ENCODE measurements at places on chromosomes 13 and 19.

DNA sequence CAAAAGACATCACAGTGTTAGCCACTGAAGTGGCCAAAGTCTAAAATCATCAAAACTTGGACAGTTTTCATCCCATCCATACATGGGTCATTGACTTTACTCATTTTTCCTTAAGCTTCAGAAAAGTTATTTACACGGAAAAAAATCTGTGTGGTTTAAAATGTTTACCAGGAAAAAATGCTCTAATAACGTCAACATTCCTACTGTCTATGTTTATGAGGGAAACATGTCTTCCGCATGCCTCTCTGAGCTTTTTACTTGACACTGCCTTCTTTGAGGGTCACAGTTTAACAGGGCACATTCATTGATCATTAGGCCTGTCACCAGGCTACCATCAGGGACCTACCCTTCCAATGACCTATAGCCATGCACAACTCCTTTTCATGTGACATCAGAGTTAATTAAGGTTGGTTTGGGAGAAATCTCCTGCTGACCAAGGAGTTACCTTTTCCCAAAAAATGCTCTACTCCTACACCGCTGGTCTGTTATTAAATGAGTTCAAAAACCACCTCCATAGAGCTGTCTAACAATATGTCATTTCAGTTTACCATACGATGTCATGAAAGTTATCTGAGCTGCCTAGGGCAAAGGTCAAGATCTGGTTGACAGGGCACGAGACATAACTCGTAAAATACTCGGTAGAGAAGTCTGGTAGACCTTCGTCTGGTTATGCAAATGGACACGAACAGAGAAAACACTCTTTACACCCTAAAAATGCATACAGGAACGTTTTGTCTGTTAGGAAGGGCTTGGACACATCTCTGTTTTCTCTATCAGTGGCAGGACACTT, 17.8 kb downstream of the FLT1 start:
- no peak for DNase-seq

- no peak for DNase-seq
These were observed 179.1 kb upstream of the MIR17HG start for GRCh38 chr13:91168386-91168711.

DNA sequence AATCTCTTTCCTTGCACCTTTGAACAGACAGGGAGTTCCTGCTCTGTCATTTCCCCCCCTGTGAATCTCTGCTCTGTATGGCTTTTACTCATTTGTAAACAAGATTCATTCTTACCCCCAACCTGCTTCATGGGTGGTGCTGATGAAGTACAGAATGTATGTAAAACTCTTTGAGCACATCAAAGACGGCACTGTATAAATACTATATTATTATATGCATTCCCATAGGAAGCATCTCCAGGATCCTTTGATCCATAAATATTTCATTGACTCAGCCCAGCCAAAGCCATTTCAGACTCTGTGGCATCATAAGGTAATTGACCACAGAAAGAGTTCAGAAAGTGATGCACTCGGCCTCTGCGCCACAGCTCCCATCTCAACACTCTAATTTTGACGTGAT, 208.7 kb downstream of the EFNB2 start:
- DNase-seq = no peak

GRCh38 chr13:44174769-44175425, 198.7 kb upstream of the SERP2 start:
- DNase-seq = no peak

- DNase-seq = no peak
These were observed 20.1 kb upstream of the NDUFS7 start for GRCh38 chr19:1363599-1363998.

DNA sequence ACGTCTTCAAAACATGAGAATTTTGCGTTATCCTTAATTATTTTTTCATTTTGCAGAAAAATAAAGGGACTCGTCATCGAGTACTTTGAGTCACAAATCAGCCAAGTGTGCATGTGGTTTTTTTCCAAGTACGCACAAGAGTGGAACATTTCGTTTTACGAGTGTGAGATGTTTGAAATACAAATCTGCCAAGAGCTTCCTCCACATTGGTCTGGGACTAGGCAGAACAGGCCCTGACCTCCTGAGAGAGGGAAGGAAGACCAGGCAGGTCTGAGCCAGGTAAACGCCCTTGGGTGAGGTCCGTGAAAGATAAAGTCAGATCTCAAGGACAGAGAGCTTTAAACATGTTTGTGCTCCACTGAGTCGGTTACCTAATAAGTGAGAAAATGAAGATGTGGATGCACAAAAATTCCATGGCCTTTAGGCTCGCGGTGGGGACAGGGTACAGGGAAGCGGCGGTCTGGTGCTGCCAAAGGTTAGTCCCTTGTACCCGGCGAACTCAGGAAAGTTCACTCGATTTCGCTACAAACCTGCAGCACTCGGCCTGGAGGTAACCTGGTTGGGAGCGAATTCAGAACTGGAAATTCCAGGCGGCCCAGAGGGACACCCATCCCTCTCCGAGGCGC, 473 bp upstream of the ITM2B start:
- DNase-seq = no peak

- DNase-seq = no peak
These were observed 116.0 kb downstream of the ZAR1L start for GRCh38 chr13:32199168-32199567.

- no peak for DNase-seq
These were observed at the start of gene GAMT for GRCh38 chr19:1401138-1401888. GAMT (minus strand) TSS chr19:1401542; CDS start chr19:1401476, 66 bp downstream.

GRCh38 chr19:48553676-48554384, 1.9 kb downstream of the SULT2B1 start:
- no peak for DNase-seq

DNA sequence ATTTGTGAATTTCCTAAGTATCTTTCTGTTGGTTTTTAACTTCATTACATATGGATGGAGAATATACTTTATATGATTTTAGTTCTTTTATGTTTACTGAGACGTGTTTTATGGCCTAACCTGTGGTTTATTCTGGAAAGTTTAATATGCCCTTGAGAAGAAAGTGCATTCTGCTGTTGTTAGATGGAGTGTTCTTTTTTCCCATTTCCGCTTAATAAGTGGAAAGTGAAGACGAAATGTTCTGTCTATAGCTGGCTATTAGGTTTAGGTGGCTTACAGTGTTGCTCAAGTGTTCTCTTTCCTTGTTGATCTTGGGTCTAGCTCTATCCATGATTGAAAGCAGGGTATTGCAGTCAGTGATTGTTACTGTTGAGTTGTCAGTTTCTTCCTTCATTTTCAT, 17.2 kb upstream of the TIMM50 start:
- no peak for DNase-seq

GRCh38 chr13:79290595-79291244, 115.3 kb downstream of the RBM26 start:
- DNase-seq = no peak

- no peak for DNase-seq
These were observed 5.5 kb downstream of the ZBTB7A start for GRCh38 chr19:4061178-4061682.

DNA sequence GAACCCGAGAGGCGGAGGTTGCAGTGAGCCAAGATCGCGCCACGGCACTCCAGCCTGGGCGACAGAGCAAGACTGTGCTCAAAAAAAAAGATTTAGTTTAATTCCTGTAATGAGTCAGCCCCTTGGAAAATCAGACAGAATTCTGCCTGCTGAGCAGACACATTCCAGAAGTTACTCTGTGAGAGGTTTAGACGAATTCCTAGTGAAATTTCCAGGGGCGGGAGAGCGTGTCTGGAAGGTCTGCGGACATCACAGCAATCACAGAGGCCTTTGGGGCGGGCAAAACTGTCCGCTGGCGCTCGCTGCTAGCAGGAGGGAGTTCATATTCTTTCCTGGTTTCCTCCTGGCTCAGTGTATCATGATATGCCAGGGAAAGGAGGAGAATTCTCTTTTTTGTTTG, 17.5 kb downstream of the MISP start:
- DNase-seq = no peak

DNA sequence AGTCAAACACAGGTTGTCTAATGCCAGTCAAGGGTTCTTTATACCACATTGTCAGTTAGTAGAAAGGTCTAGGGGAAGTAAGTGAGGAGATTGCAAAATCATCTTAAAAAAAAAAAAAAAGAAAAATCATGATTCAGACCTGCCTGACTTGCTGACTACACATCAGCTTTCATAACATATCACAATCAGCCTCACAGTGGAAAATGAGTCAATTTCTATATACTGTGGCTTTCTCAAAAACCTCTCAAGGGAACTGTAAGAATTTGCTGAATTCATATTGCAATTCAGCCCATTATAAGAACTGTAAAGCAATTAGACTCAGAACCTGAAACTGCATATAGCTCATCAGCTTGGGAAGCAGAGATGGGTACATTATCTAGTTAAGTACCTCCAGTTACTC, 75.3 kb upstream of the GPC6 start:
- DNase-seq = no peak

DNA sequence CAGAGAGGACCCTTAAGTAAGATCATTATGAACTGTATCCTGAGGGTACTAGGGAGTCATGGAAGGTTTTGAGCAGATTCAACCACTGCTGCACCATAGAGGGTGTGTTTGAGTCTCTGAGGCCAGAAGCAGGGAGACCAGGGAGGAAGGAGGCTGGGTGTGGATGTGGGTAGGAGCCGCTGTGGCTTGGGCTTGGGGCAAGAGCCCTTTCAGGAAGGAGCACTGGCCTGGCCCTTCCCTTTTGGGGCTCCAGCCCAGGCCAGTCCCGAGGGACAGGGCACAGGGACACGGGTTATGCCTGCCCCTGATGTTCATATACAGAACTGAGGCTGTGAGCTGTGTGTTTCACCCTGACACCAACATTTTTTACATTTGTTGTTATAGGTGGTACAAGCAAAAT, 7.2 kb downstream of the CIC start:
- no peak for DNase-seq

DNA sequence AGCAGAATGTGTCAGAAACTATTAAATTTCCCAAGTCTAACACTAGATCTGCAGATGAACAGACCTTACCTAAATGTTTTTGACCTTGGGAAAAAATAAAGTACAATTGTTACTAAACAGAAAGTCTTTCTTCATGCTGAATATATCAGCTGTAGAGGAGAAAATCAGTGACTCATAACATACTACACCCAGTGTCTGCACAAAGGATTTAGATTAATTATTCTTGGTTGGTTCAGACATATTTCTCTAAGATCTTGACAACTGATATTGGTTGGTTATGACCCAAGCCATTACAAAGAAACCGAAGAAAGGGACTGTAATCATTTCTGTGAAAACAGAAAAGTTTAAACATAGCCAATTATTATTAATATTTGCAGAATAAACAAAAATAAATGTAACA, 225.1 kb downstream of the HS6ST3 start:
- no peak for DNase-seq

DNA sequence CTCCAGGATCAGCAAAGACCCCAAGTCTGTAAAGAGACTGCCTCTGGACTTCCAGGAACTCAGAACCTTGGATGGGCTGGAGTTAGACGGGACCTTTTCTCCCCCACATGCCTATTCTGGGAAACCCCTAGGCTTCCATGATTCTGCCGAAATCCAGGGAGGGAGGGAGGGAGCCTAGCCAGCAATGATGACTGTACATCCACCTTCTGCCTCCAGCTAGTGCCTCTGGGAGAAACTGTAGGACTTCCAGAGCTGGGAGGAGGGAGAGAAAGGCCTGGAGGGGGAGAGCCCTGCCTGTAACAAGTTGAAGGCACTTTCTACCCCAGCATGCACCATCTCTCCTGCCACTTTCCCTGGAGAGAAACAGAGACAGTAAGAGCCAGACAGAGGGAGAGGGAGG, 6.0 kb upstream of the HAS1 start:
- DNase-seq = no peak

GRCh38 chr19:31903979-31904378, 441.4 kb upstream of the ZNF507 start:
- no peak for DNase-seq

DNA sequence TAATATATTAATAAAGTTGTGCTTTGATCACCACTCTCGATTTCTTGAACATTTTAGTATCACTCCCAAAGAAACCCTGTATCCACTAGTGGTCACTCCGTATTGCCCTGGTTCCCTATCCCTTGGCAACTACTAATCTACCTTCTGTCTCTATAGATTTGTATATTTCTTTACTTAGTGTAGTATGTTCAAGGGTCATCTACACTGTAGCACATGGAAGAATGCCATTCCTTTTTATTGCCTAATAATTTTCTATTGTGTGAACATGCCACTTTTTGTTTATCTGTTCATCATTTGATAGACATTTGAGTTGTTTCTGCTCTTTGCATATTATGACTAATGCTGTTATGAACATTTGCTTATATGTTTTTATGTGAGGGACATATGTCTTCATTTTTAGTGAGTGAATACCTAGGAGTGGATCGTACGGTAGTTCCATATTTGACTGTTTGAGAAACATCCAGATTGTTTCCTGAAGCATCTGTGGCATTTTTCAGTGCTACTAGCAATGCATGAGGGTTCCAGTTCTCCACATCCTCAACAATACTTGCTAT, 254.0 kb downstream of the GPC6 start:
- no peak for DNase-seq

DNA sequence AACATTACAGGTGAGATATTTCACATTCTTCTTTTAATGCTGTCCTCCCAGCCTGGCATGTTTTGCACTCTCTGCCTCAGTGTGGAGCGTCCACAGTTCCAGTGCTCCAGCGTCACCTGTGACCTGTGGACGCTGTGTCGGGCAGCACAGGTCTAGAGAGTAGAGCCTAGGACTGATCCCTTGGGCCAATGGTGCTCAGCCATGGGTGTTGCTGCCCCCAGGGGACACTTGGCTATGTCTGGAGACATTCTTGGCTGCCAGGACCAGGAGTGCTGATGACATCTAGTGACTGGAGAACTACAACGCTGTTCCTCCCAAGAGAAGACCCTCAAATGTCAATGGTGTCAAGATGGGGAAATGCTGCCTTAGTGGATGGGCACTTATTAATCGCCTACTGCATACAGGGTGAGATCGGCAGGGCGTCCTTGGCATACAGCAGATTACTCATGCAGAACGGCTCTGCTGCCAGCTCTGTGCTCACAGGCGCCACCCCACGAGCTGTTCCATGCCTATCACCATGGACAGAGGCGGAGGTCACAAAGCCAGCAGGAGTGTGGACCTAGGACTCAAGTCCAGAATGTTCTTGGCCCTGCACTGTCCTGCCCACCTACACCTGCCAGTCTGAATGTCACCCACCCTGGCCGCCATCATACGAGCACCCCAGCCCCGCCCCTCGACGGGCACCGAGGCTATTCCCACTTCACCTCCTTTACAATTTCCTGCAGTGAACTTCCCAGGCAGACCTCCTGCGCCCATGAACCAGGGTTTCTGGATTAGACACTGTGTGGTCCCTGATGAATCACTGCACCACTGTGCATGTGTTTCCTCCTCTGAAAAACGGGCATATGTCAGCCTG, 13.9 kb upstream of the MADCAM1 start:
- DNase-seq = no peak

DNA sequence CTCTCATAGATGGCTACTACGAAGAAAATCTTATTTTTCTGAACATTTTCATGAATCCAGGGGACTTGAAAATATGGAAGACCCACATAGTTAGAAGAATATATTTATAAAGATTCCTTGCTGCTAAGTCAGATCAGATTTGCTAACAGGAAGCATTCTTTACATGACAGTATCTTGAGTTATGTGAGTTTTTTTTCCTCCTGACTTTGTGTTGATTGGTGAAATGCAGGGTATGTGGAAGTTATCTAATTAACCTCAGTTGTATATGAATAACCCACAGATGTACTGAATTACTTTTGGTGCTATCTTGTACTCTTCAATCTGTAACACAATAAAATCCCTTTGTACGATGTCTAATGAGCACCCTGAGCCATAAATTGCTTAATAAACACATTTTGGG, 53.8 kb downstream of the ESD start:
- DNase-seq = no peak
